ENCODE measurements at places on chromosomes 7 and 10.

DNA sequence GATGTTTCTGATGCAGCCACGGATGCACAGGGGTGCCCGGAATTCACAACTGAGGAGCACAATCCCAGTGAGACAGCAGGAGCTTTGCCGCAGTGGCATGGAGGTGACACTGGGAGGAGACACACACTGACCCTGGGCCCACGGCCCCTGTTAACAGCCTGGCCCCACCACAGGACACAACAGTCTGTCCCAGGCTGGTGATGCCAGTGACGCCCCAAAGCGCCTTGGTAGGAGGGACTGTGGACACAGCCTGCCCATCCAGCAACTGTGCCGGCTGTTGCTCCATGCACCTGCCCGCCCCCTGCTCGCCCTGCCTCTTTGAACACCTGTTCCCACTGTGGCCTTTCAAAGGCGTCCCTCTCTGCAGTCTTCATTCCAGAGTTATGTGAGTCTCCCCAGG is 49.8 kb downstream of the KLF6 start:
- no peak for DNase-seq

GRCh38 chr10:75261813-75262705 is 26.3 kb upstream of the COMTD1 start:
- no peak for DNase-seq

DNA sequence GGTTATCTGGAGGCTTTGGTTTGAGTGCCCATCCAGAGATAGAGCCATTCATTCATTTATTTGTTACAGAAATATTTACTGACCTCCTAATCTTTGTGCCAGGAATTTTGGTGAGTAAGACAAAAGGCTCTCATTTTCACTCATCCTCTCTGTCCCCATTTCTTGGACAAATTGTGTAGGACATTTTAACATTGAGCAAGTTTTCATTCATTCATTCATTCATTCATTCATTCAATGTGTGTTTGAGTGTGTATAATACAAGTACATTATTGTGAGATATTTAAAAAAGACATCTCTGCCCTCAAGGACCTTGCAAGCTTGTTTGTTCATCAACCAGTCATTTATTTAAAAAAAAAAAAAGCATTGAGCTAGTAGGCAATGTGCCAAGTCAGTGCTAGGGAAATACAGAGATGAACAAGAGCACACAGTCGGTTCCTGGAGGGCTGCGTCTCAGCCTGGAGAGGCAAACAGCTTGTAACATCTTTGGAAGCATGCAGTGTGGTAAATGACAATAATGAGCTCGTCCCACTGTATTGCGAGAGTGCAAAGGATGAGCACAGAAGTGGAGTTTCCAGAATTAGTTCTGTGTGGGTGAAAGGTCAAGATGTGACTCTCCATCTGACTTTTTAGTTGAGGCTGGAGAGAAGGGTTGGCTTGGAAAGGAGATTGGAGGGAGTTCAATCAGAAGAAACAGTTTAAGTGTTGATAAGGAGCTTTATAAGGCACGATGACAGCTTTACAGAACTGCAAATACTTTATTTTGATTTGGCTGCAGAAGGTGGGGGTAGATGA is 50.5 kb upstream of the HBP1 start:
- no peak for DNase-seq

GRCh38 chr10:70418229-70418628 is 14.3 kb downstream of the EIF4EBP2 start:
- peak; percentile 28 for DNase-seq

DNA sequence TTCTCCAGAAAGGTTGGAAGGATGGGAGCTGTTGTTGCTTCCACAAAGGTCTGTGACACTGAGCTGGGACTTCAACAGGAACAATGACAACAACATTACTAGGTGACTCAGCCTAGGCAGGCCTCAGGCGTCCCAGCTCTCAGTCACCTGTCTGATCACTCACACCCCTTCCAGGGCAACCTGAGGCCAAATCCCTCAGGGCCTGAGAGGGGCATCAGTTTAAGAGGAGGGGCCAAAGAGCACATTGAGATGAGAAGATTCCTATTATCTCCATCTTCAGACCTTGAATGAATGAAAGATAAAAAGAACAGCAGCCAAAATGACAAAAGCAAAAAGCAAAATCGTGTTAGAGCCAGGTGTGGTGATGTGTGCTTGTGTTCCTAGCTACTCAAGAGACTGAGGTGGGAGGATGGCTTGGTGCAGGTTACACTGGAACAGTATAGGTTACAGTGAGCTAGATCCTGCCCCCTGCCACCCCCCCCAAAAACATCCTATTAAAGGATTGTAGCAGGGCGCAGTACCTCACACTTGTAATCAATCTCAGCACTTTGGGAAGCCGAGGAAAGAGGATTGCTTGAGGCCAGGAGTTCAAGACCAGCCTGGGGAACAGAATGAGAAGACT is at the start of gene ATG9B:
Gene ATG9B, minus strand, starts transcription at position 60 of the 622 bp plus-strand sequence. CDS start 71 bp downstream, outside the sequence.
- no peak for DNase-seq

GRCh38 chr7:82291931-82292330 is 151.6 kb downstream of the CACNA2D1 start:
- no peak for DNase-seq

DNA sequence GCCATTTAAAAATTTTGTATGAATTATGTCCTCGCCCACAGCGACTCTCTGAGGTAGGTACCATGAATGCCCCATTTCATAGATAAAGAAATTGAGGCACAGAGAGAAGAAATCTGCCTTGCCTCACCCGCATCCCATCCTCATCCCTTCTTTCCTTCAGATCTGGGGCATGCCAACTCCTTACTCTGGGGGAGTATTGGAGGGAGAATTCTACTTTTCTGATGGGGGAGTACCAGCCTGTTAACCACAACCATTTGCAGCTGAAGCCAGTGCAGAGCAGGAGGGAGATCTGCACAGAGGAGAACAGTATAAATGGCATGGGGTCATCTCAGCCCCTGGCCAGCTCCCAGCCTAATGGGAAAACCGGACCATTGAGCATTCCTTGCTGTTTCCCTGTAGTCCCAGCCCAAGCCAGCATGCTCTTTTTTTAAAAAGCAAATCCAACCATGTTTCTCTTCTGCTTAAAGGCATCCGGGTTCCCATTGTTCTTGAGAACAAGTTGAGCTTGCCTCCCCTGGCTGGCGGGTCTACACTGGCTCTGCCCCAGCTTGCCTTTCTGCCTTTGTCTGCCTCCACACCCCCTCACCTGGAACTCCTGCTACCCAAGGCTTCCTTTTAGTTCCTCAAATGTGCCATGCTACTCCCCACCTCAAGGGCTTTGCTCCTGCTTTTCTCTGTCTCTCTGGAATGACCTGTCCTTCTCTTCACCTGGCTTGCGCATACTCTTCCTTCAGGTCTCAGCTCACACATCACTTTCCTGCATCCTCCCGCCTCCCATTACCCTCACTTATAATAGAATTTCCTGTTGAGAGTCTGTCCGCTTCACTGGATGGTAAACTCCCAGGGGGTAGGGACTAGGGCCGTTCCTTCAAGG is 8.8 kb upstream of the ZNF503 start:
- DNase-seq: no peak

GRCh38 chr7:111855161-111855841 is 293.0 kb upstream of the IMMP2L start:
- peak; percentile 68 for DNase-seq

- DNase-seq: no peak
Observed at GRCh38 chr7:80725181-80725611, 86.8 kb downstream of the CD36 start.

DNA sequence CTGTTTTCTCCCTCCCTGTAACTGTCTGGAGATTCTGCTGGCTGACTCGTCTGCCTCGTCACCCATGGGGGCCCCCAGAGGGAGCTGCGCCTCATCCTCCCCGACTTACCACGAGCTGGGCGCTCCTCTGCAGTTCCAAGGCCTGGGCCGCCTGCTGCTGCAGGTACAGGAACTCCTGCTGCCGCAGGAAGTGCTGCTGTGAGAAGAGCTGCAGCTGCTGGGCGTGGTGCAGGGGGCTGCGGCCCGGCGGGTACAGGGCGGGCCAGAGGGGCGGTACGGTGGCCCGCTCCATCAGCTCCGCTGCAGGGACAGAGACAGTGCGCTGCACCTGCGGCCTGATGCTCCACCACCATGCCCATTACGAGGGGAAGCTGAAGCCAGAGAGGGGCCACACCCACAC is 47.7 kb downstream of the TNRC18 start:
- DNase-seq: no peak

DNA sequence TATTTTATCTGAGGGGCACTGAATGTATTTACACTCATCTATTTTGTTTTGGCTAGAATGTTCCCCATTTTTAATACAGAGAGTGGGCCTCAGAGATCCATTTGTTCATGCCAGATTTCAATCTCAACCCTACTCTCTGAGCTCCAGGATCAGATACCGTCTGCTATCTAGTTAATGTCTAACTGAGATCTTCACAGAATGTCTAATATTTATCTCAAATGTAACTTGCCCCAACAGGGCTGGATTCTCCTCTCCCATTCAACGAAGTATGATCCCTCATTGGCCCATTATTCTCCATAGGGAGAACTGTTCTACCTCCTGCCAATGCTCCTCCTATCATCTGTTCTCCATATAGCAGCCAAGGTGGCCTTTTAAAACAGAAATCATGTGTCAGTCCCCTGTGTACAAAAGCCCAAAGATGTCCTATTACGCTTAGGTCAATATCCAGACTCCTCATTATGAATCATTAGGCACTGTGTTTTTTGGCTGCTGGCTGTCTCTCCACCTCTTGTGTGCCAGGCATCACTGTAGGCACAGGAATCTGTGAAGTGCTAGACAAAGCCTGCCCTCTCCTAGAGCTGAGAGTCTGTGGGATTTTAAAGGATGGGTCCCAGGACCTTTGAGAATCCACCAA is 169.3 kb upstream of the AGK start:
- DNase-seq: peak; percentile 17

GRCh38 chr7:138468244-138469123 is 8.4 kb downstream of the TRIM24 start:
- DNase-seq: no peak

DNA sequence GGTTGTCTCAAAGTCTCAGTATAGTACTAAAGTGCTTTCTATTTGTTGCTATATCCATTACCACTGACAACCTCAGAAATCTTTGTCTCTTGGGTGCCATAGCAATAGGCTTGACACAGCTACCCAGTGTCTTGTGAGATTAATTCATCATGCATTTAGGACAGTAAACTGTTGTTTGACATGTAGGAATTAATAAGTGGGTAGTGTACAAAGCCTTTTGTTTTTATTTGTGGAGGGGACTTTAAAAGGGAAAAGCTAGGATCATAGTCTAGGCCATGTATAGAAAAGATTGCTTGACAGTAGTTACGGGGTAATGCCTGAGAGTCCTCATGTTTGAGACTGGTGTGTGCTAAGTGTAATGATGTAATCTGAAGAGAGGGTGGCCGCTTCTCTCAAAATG is 102.6 kb upstream of the AGR3 start:
- DNase-seq: no peak

- DNase-seq: peak; percentile 65
Observed at GRCh38 chr7:48839108-48839507, 85.2 kb upstream of the CDC14C start.

GRCh38 chr10:64977915-64978314 is 1456.7 kb downstream of the REEP3 start:
- DNase-seq: no peak

- no peak for DNase-seq
Observed at GRCh38 chr10:45408421-45409319, 34.7 kb downstream of the ALOX5 start.
